ENCODE measurements at places on chromosomes 7 and 10. TPM values are rescaled to one million over a fixed set of nuclear protein-coding genes. Genes with fewer than 3 reads are reported as not detected.

- peak overlapping the region; percentile 95 for H3K4me3 ChIP-seq
- H3K27me3 ChIP-seq: no peaks in the 10 kb centered on the region
- H3K27ac ChIP-seq: peak overlapping the region; percentile 96
- DNase-seq: no peak
- H3K36me3 ChIP-seq: no peaks in the 10 kb centered on the region
Observed at GRCh38 chr7:44883961-44884620, 1.2 kb downstream of the PURB start.

DNA sequence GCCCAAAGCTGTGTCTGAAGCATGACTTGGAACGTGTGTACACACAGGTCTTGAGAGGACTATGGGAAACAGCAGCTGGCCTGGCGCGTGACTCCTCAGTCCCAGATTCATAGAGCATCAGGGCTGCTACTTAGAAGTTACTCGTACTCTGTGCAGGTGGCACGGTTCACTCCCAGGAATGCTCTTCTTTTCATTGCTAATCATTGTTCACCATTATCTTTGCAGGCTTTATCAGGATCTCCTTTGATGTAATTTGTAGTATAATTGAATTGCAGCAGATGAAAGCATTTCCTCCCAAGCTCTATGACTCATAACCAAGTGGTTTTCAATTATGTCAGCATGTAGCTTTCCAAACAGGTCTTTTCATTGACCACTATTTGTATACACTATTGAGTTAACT is 938.9 kb downstream of the NRG3 start:
- DNase-seq: no peak
- no peaks in the 10 kb centered on the region for H3K36me3 ChIP-seq
- H3K27ac ChIP-seq: no peak overlapping the region

ANKRD7 gene
- total RNA-seq: 0.73 TPM

DNA sequence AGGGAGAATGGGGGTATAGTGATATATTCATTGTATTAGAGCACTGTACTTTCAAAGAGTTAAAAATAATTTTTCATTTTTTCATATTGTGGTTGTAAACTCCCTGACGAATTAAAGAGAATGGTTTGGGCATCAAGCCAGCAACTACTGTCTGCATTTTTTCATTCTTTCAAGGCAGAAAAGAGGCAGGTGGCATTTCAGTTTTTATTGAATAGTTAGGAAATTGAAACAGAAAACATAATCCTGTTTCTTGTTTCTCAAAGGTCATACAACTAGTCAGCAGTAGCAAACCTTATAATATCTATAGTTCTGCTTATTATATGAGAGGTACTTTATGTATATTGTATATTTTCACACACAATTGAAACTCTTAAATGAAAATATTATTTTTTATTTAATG is 303.9 kb upstream of the KCND2 start:
- no peak for DNase-seq
- H3K4me1 ChIP-seq: no peaks in the 10 kb centered on the region
- no peak overlapping the region for H3K27ac ChIP-seq
- no peak overlapping the region for H3K4me3 ChIP-seq
- H3K27me3 ChIP-seq: no peaks in the 10 kb centered on the region

DNA sequence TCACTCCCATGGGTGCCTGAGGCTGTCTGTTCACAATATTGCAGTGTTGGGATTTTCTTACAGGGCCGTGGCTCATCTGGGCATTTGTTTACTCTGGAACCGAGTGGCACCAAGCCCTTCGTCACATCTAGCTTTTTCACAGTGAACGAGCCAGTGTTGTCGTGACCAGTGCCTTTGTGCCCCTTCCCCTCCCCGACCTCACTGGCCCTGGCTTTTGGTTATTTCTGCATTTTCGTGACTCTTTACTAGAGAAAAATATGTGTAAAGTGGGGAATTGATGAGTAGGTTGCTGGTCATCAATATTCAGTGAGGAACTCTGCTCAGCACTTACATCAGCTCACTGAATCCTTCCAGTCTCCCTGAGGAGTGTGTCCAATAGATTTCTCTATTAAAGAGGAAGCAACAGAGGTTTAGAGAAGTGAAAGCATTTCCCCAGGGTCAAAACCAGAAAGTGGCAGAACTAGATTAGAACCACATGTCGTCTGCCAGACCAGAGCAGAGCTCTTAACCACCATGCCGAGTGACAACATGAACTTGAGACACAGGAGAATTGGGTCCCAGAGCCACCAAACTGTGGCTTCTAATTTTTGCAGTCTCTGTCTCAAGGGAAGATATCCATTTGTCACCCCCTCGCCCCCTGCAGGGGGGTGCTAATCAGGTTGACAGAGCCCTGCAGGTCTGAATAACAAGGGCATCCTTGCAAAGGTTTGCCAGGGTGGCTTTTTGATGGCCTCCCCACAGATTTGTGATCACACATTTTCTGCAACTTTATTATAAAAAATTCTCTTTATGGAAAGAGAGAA is 125.3 kb downstream of the CHN2 start:
- peaks cover 3% of the 10 kb centered on the region for H3K27me3 ChIP-seq
- DNase-seq: no peak
- no peaks in the 10 kb centered on the region for H3K4me1 ChIP-seq

DNA sequence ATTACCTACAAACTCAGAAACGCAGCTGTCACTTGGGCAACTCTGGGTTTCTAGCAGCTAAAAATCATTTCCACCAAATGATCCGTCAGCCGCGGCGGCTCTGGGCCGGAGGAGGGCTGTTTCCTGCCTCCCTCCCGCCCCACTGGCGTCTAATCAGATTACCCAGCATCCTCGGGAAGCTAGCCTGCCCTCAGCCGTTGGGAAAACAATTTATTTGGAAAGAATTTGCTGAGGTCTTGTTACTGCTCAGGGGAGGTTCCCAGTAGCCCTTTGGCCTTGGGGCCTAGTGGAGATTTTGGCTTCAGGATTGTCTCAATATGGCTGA is 65.0 kb upstream of the ADGRA1 start:
- H3K4me1 ChIP-seq: no peaks in the 10 kb centered on the region
- no peaks in the 10 kb centered on the region for H3K36me3 ChIP-seq
- no peaks in the 10 kb centered on the region for H3K27me3 ChIP-seq
- no peak for DNase-seq

GRCh38 chr10:96842896-96843723 is 11.0 kb downstream of the LCOR start:
- no peak overlapping the region for H3K4me3 ChIP-seq
- no peaks in the 10 kb centered on the region for H3K4me1 ChIP-seq
- no peaks in the 10 kb centered on the region for H3K27me3 ChIP-seq
- no peaks in the 10 kb centered on the region for H3K36me3 ChIP-seq
- no peak overlapping the region for H3K27ac ChIP-seq

ZNF487 gene
- 12.8 TPM for total RNA-seq

DNA sequence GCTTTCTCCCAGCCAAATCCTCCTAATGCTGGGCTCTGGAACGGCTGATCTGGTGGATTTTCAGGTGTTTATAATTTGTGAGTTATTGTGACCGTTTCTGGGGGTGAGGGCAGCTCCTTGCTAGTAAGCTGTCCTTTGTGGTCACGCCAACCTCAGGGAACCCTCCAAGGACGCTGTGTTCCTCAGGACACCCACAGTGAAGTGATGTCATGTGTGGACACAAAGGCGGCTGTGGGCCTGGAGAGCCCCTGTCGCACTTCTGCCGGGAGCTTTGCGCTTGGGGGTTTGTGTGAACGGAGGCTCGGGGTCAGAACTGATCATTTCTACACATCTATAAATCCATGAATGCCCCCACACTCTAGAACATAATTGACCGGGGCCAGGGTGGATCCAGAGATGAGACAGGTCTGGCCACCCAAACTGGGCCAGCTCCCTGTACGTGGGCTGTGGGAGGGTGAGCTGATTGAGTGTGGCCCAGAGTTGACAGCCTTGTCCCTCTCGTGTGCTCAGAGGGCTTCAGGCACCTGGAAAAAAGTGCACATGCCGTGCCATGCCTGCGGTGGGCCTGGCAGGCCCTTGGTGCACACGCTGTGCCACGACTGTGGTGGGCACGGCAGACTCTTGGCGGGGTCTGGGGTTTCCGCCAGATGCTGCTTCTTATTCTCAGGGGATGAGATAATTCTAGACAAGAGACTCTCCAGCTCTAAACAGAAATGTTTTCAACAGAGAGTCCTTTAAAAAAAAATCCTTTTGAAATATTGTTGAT is 130.2 kb downstream of the VIPR2 start:
- DNase-seq: no peak
- peak overlapping the region; percentile 91 for H3K27ac ChIP-seq
- no peak overlapping the region for H3K4me3 ChIP-seq

- no peak for DNase-seq
- H3K4me1 ChIP-seq: no peaks in the 10 kb centered on the region
- H3K27me3 ChIP-seq: no peaks in the 10 kb centered on the region
- no peak overlapping the region for H3K4me3 ChIP-seq
- H3K36me3 ChIP-seq: no peaks in the 10 kb centered on the region
Observed at GRCh38 chr7:15625466-15625865, 61.0 kb downstream of the MEOX2 start.

C10orf88 gene
- total RNA-seq: 8.0 TPM

DNA sequence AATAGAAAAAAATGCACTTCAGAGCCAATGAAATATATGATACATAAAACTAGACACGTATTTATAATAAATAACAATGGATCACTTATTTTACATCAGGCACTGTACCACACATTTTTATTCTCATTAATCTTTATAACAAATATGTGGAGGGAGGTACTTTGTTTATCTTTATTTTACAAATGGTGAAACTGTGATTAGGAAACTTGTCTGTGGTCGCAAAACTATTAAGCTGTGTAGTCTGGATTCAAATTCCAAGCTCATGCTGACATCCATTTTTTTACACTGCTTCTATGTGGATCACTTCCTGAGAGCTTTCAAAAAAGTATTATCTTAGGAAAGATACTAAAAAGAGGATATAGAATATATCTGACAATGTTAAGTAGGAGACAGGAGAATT is 978.6 kb downstream of the SORCS1 start:
- H3K27ac ChIP-seq: no peak overlapping the region
- H3K4me1 ChIP-seq: no peaks in the 10 kb centered on the region

TMEM273 gene
- total RNA-seq: 9.1 TPM

GRCh38 chr7:20539201-20539600 is 76.3 kb upstream of the ABCB5 start:
- no peak overlapping the region for H3K4me3 ChIP-seq
- DNase-seq: no peak
- no peaks in the 10 kb centered on the region for H3K4me1 ChIP-seq
- H3K27me3 ChIP-seq: no peaks in the 10 kb centered on the region

DNA sequence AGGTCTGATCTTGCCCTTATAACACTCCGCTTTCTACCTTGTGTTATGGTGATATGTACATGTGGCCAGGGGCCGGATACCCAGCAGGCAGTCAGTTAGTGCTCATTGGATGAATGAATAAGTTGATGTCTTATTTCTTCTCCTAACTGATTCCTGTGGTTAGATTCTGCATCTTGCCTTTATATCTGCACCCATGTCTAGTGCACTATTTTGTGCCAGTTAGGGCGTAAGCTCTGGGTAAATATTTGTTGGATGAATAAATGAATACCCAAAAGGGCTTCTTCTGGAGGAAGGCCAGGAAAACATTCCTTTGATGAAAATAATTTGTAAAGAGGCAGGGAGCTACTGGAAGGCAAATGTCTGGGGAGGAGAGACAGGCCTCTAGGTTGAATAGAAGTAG is 148.2 kb downstream of the CHN2 start:
- H3K4me3 ChIP-seq: no peak overlapping the region
- H3K36me3 ChIP-seq: no peaks in the 10 kb centered on the region
- DNase-seq: no peak
- no peak overlapping the region for H3K27ac ChIP-seq
- H3K4me1 ChIP-seq: no peaks in the 10 kb centered on the region

HGF gene
- total RNA-seq: 15.7 TPM

PRLHR gene
- total RNA-seq: not detected

- no peak for DNase-seq
- no peaks in the 10 kb centered on the region for H3K27me3 ChIP-seq
- H3K4me3 ChIP-seq: no peak overlapping the region
- H3K36me3 ChIP-seq: no peaks in the 10 kb centered on the region
- H3K27ac ChIP-seq: no peak overlapping the region
- H3K4me1 ChIP-seq: no peaks in the 10 kb centered on the region
Observed at GRCh38 chr10:124529661-124530214, 68.1 kb downstream of the LHPP start.

DNA sequence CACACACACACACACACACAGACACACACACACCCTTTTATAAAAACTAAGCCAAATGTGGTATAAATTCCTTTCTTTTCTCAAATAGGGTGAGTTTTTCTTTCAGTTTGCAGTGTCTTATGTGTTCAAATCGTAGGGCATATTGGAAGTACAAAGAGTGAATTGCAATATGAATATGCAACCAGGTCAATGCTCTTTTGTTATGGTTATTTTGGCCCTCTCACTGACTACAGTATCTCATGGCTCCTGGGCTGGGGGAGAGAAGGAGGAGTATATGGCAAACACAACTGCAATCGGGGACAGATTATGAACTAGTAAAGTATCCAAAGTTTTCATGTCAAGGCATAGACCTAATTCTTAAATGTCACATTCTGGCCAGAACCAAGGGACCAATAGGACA is 301.9 kb downstream of the PLXDC2 start:
- no peaks in the 10 kb centered on the region for H3K4me1 ChIP-seq
- H3K27me3 ChIP-seq: no peaks in the 10 kb centered on the region
- H3K27ac ChIP-seq: no peak overlapping the region
- no peak for DNase-seq
- H3K36me3 ChIP-seq: no peaks in the 10 kb centered on the region
- H3K4me3 ChIP-seq: no peak overlapping the region

- peak overlapping the region; percentile 94 for H3K27ac ChIP-seq
- peak overlapping the region; percentile 81 for H3K4me3 ChIP-seq
- H3K27me3 ChIP-seq: no peaks in the 10 kb centered on the region
- no peaks in the 10 kb centered on the region for H3K4me1 ChIP-seq
- H3K36me3 ChIP-seq: no peaks in the 10 kb centered on the region
- DNase-seq: peak; percentile 26
Observed at GRCh38 chr10:75405598-75406461, 4.3 kb upstream of the ZNF503 start.

TMUB1 gene
- total RNA-seq: 35.0 TPM
